ENCODE measurements at places on chromosomes 12 and 14. TPM values are rescaled to one million over a fixed set of nuclear protein-coding genes. Genes with fewer than 3 reads are reported as not detected.

Gene PIWIL1
- not detected for total RNA-seq

Gene KLHDC2
- 102 TPM for total RNA-seq

DNA sequence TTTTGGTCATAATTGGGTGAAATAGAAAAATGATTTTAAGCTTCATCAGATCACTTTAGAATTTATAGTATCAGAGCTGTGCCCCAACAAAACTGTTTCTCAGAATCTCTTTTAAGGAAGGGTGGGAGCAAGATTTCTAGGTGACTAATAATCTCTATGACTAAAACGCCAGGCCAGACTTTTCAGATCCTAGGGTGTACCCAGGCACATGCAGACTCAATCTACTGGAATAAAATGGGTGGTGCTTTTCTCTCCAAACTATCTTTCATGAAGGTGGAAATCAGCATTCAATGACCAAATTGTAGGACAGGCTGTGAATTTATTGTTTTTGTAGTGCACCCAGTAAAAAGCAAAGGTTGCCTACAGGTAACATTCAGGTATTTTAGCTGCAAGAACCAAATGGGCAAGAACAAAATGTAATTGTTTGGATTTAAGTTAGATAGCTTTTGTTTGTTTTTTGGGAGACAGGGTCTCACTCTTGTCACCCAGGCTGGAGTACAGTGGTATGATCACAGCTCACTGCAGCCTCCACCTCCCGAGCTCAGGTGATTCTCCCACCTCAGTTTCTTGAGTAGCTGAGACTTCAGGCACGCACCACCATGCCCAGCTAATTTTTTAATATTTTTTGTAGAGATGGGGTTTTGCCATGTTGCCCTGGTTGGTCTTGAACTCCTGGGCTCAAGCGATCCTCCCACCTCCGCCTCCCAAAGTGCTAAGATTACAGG is 49.5 kb downstream of the PPP2R5C start:
- DNase-seq: no peak

- no peak for DNase-seq
These were observed 474 bp upstream of the CIT start for GRCh38 chr12:119877639-119877948.

Gene SDR9C7
- total RNA-seq: 0.28 TPM

- DNase-seq: peak; percentile 24
These were observed 222.5 kb upstream of the RTL1 start for GRCh38 chr14:101125719-101126651.

DNA sequence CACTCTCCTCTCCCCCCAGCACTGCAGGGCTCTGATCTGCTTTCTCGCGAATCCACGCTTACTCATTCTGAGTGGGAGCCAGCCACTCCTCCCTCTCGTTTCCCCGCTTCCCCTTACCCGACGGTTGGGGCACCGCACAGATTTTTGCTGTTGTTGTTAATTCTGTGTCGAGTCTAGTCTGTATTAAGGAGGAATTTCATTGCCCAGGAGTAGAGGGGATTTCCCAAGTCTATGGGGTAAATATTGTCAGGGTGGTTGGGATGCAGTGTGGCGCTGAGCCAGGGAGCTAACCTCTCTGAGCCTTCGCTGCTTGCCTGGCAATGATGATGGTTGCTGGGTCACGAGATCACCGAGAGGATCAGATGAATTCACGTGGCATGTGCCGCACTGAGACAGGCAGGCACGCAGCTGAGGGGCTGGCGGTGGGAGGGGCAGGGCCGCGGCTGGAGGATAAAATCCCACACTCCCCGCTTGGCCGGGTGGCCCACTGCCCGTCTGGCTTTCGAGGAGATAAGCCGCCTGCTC is 18.5 kb downstream of the NCOR2 start:
- DNase-seq: peak; percentile 56

DNA sequence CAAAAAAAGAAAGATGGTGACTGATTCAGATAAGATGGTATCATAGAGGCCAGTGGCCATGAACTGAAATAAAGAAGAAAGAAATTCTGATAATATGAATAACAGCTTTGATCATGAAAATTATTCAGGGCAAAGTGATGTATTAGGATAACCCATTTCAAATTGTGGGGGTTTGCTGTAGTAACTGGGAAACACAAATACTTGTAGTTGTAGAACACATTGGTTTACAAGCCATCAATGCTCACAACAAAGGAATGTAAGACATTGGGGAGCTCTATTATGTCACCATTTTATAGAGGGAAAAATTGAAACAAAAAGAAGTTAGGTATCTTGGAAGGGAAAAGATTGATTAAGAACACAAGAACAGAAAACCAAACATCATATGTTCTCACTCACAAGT is 140.4 kb upstream of the FRMD6 start:
- DNase-seq: no peak

Data from H7 (cell line).